ENCODE measurements at places on chromosomes 6 and 20. TPM values are rescaled to one million over a fixed set of nuclear protein-coding genes. Genes with fewer than 3 reads are reported as not detected.

GRCh38 chr6:129104560-129104959, 221.6 kb downstream of the LAMA2 start:
- H3K4me1 ChIP-seq = peaks cover 4% of the 10 kb centered on the region
- H3K36me3 ChIP-seq = no peaks in the 10 kb centered on the region
- peak; percentile 11 for DNase-seq
- no peak overlapping the region for H3K4me3 ChIP-seq
- no peak overlapping the region for H3K27ac ChIP-seq

DDX39B gene
- 370 TPM for total RNA-seq

GRCh38 chr20:7207186-7207798, 439.8 kb downstream of the BMP2 start:
- DNase-seq = peak; percentile 36
- H3K4me1 ChIP-seq = no peaks in the 10 kb centered on the region
- H3K4me3 ChIP-seq = no peak overlapping the region
- no peaks in the 10 kb centered on the region for H3K27me3 ChIP-seq

- no peak overlapping the region for H3K27ac ChIP-seq
- DNase-seq = no peak
- no peak overlapping the region for H3K4me3 ChIP-seq
- no peaks in the 10 kb centered on the region for H3K36me3 ChIP-seq
These were observed 64.9 kb upstream of the ZNF133 start for GRCh38 chr20:18223409-18223808.

GRCh38 chr20:18571009-18571408, 3.8 kb downstream of the SMIM26 start:
- no peak for DNase-seq
- H3K4me3 ChIP-seq = no peak overlapping the region
- no peak overlapping the region for H3K27ac ChIP-seq
- no peaks in the 10 kb centered on the region for H3K27me3 ChIP-seq

- H3K27ac ChIP-seq = no peak overlapping the region
- H3K36me3 ChIP-seq = no peaks in the 10 kb centered on the region
- no peaks in the 10 kb centered on the region for H3K4me1 ChIP-seq
- DNase-seq = no peak
These were observed 25.4 kb upstream of the SYNJ2 start for GRCh38 chr6:157956171-157956730.

GRCh38 chr6:139187489-139187888, 52.6 kb downstream of the HECA start:
- H3K4me1 ChIP-seq = no peaks in the 10 kb centered on the region
- no peaks in the 10 kb centered on the region for H3K36me3 ChIP-seq
- H3K4me3 ChIP-seq = no peak overlapping the region
- H3K27me3 ChIP-seq = no peaks in the 10 kb centered on the region
- no peak for DNase-seq

GRCh38 chr20:34037121-34037520, 43.4 kb downstream of the RALY start:
- peaks cover 7% of the 10 kb centered on the region for H3K4me1 ChIP-seq
- H3K27ac ChIP-seq = no peak overlapping the region
- no peak for DNase-seq
- H3K36me3 ChIP-seq = no peaks in the 10 kb centered on the region

DNA sequence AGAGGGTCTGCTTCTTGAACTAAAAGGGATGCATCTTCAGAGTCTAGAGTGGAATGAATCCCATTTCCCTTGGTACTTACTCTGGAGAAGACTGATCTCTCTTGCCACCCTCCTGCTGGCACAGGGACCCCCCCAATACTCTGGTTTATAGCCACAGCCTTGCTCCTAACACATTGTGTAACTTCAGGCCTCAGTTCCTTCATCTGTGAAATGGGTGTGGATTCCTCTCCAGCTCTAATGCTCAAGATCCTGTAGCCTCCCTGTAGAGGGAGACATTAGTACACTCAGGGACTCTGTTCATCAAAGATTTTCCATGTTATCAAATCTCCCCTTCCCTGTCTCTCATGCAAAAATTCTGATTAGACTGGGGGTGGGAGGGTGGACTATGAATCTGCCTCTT, 315.7 kb upstream of the MOCS1 start:
- no peaks in the 10 kb centered on the region for H3K27me3 ChIP-seq
- no peaks in the 10 kb centered on the region for H3K36me3 ChIP-seq
- no peak for DNase-seq
- no peak overlapping the region for H3K27ac ChIP-seq
- H3K4me3 ChIP-seq = no peak overlapping the region
- no peaks in the 10 kb centered on the region for H3K4me1 ChIP-seq

TRIM15 gene
- total RNA-seq = not detected

- H3K27ac ChIP-seq = no peak overlapping the region
- H3K4me3 ChIP-seq = no peak overlapping the region
- peaks cover 9% of the 10 kb centered on the region for H3K36me3 ChIP-seq
- H3K27me3 ChIP-seq = no peaks in the 10 kb centered on the region
- peak; percentile 51 for DNase-seq
- peaks cover 2% of the 10 kb centered on the region for H3K4me1 ChIP-seq
These were observed 9.0 kb downstream of the UQCC2 start for GRCh38 chr6:33702345-33702977.

DNA sequence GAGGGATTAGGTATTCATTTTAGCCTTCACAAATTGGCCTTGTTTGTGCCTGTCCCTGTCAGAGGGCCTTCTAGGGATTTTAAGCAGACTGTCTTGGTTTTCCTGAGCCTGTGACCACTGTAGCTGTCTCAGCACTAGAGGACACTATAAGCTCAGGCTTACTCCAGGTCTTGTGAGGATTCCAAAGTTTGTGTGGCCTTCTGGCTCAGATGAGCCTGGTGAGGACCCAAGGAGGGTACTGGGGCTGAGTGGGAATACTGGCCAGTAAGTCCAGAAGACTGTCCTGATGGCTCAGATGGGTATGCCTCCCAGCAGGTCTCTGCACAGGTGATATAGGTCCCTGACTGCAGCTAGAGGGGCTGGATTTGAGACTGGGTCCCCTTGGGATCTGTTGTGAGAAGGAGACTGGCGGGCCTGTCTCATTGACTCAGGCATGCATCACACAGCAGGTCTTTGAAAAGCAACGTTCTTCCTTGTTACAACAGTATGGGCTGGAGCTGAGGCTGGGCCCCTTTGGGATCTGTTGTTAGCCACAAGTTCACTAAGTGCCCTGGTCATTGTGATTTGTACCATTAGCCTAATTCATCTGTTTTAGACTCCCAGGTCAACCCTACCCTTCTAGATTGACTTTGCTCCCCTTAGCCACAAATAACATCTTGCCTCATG, 26.3 kb upstream of the TFB1M start:
- H3K4me1 ChIP-seq = peaks cover 5% of the 10 kb centered on the region
- H3K36me3 ChIP-seq = no peaks in the 10 kb centered on the region
- DNase-seq = peak; percentile 43
- H3K27ac ChIP-seq = no peak overlapping the region
- no peaks in the 10 kb centered on the region for H3K27me3 ChIP-seq
- H3K4me3 ChIP-seq = no peak overlapping the region

- no peak overlapping the region for H3K4me3 ChIP-seq
- no peaks in the 10 kb centered on the region for H3K36me3 ChIP-seq
- no peaks in the 10 kb centered on the region for H3K4me1 ChIP-seq
These were observed 91.0 kb downstream of the BCKDHB start for GRCh38 chr6:80197474-80197873.

- H3K27ac ChIP-seq = no peak overlapping the region
- H3K4me1 ChIP-seq = peaks cover 15% of the 10 kb centered on the region
- DNase-seq = no peak
These were observed 208.9 kb upstream of the SNX9 start for GRCh38 chr6:157614026-157614568.

RPS10 gene
- total RNA-seq = 1,649 TPM

GRCh38 chr6:98929498-98930060, 18.2 kb downstream of the FBXL4 start:
- H3K27me3 ChIP-seq = no peaks in the 10 kb centered on the region
- H3K27ac ChIP-seq = no peak overlapping the region
- no peak overlapping the region for H3K4me3 ChIP-seq
- no peaks in the 10 kb centered on the region for H3K36me3 ChIP-seq
- peaks cover 2% of the 10 kb centered on the region for H3K4me1 ChIP-seq

PANK2 gene
- total RNA-seq = 50.8 TPM

- no peaks in the 10 kb centered on the region for H3K36me3 ChIP-seq
- H3K27ac ChIP-seq = no peak overlapping the region
- DNase-seq = peak; percentile 53
- peaks cover 3% of the 10 kb centered on the region for H3K27me3 ChIP-seq
These were observed 246.8 kb downstream of the MYLK4 start for GRCh38 chr6:2503816-2504494.

DNA sequence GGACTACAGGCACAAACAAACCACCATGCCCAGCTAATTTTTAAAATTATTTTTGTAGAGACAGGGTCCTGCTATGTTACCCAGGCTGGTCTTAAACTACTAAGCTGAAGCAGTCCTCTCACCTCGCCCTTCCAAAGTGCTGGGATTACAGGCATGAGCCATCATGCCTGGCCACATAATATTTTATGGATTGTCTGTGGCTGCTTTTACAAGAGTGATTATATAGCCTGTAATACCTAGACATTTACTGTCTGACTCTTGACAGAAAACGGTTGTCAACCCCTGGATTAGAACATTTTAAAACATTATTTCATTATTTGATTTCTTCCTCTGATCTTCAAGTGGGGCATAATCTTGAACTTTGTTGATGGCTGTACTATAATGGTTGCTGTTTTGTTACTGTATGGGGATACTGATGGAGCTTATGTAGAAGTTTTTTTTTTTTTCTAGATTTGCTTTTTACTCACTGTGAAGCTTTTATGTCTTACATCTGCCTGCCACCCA, 14.3 kb downstream of the PARD6B start:
- no peaks in the 10 kb centered on the region for H3K27me3 ChIP-seq
- no peak overlapping the region for H3K27ac ChIP-seq
- DNase-seq = no peak
- no peak overlapping the region for H3K4me3 ChIP-seq
- H3K36me3 ChIP-seq = no peaks in the 10 kb centered on the region
- peaks cover 5% of the 10 kb centered on the region for H3K4me1 ChIP-seq

DNA sequence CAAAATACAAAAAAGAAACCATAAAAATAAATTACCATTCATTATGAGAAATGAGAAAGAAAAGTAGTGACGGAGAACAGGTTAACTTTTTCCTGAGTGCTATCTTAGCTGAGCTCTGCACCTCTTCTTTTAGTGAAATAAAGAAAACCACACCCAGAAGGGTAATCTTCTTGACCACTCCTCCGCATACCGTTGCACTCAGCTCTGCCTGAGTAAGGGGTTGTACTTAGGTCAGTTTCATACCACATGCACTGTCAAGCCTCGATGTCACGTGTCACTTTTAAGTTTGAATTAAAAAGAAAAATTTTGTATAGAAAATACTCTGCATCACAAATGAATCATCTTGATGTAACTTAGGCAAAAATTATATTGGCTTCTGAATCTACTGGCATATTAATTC, 2.8 kb downstream of the EZR start:
- peak; percentile 19 for DNase-seq
- peak overlapping the region; percentile 88 for H3K4me3 ChIP-seq
- peaks cover 6% of the 10 kb centered on the region for H3K36me3 ChIP-seq
- peaks cover 13% of the 10 kb centered on the region for H3K4me1 ChIP-seq
- H3K27ac ChIP-seq = peak overlapping the region; percentile 34

DNA sequence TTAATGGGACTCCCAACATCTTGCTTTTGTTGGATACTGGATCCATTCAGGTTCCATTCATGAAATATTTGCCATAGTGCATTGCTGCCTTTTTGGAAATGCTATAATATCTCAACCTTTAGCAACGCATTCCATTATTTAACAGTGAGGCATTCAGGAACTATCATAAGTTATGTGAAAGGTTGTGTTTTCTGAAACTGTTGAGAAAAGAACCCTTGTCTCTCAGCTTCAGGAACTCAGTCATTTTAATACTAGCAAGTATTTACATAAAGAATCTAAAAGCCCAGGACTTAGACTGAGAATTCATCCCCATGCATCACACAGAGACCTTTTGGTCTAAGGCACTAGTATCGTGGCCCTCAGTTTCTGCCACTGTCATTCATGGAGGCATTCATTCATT, 24.9 kb upstream of the SASH1 start:
- no peaks in the 10 kb centered on the region for H3K27me3 ChIP-seq
- peak; percentile 89 for DNase-seq
- no peaks in the 10 kb centered on the region for H3K36me3 ChIP-seq
- H3K4me1 ChIP-seq = no peaks in the 10 kb centered on the region

PGC gene
- total RNA-seq = not detected

DNA sequence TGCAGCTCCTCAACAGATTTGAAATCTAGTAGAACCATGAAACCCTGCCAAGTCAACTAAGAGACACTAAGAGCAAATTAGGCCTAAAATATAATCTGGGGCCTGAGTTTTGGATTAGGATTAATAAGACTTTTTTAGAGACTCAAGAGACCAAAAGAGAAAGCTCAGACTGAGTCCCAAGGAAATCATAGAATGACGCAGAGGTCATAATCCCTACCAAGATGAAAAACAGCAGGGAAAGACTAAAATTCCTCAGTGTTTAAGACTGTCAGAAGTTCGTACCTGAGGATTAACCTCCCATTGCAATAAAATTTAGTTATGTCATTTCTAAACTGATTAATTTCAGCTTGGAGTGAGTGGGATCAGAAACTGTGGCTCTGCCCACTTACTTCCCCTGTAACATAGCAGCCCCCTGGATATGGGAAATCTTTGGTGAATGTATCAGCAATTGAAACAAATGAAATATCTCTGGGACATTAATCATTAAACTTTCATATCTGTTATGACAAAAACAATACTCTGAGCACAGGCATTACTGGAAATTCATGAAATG, 200.3 kb downstream of the EDN1 start:
- H3K27ac ChIP-seq = no peak overlapping the region
- DNase-seq = no peak
- H3K27me3 ChIP-seq = no peaks in the 10 kb centered on the region
- H3K4me1 ChIP-seq = peaks cover 9% of the 10 kb centered on the region
- no peaks in the 10 kb centered on the region for H3K36me3 ChIP-seq

DNA sequence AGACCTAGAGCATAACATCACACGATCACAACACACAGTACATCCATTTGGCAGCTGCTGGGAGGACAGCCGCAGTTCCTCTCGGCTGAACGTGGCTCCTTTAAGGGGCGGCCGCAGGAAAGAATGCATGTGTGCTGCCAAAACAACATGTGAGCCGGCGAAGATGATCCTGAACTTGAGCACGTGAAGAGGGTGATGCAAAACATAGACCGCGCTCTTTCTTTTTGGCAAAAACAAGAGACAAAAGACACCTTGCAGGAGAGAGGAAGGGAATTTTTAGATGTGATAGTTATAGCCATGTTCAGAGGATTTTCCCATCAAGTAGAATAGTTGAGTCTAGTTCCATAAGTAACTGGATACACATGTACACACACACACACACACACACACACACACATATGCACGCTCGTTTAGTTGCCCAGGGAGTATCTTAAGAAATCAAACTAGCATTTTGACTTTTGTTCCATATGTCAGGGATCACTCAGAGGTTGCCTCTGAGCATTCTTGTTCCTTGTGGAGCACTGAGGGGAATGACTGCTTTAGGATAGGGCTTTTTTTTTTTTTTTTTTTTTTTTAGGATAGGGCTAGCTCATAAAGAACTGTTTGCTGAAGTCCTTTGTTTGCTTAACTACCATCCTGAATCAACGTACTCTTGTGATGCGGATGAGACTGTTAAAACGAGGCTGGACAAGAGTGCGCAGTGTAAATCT, 21.7 kb upstream of the RANBP9 start:
- H3K4me3 ChIP-seq = peak overlapping the region; percentile 36
- H3K36me3 ChIP-seq = no peaks in the 10 kb centered on the region
- no peaks in the 10 kb centered on the region for H3K27me3 ChIP-seq
- peaks cover 7% of the 10 kb centered on the region for H3K4me1 ChIP-seq
- peak; percentile 95 for DNase-seq
